ENCODE measurements at places on chromosomes 11 and 22. TPM values are rescaled to one million over a fixed set of nuclear protein-coding genes. Genes with fewer than 3 reads are reported as not detected.

DNA sequence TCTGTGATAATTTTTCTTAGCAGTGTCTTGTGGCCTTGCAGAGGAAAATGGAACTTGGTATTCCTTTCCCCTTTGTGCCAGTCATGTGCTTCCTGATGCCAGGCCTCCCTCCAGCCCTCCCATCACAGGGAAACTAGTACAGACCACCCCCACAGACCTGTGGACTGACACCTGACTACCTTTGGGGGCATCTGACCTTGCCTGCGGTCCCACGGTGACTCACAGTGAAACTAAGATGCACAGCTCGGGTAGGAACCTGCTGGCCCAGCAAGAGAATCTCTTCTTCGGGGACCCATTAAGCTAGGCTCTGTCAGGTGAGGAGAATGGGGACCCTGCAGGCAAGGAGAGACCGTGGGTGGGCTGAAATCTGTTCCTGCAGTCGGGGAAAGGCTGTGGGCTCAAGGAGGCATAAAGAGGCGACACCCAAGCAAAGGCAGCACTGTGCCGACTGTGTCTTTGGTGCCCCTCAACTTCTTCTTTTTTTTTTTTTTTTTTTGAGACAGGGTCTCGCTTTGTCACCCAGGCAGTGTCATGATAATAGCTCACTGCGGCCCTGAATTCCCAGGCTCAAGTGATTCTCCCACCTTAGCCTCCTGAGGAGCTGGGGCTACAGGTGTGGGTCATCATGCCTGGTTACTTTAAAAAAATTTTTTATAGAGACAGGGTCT is 20.8 kb upstream of the PEX26 start:
- DNase-seq: no peak

DNA sequence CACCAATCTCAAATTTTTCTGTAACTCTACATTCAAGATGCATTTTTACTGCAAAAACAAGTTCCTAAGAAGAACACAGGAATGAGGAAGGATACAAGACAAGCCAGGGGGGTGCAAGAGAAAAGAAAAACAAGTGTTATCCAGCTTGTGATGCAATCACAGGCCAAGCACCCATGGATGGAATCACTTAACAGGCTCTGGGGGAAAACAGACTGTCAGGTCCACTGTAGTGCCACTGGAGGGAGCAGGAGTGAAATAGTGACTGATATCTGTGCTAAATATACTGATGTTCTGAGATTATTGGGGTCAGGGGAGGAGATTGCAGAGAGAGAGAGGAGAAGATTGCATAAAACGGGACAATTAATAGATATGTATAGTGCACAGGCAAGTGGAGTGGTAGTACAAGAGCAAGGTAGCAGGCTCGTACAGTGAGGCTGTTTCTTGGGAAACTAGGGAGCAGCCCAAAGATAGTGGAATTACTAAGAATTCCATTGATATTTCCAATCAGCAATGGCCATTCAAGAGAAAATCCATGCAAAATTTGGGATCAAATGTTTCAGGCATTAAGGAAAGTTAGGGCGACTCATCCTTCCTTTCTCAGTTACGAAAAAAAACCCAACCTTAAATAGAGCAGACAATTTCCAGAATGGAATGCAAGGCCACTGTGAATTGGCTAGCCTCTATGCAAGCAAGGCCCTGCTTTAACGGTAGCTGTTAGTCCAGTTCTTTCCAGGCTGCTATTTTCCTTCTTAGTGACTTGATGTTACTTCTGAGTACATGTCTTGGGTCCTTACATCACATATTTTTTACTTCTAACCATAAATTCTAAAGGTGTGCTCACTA is 52.2 kb upstream of the CEP126 start:
- DNase-seq: no peak

GRCh38 chr11:125228993-125229392 is 64.4 kb downstream of the PKNOX2 start:
- DNase-seq: no peak

- peak; percentile 76 for DNase-seq
Observed at GRCh38 chr11:62548545-62549335, 2.1 kb upstream of the AHNAK start.

GRCh38 chr22:34814260-34815025 is 251.5 kb upstream of the ISX start:
- DNase-seq: no peak

GRCh38 chr11:115964091-115964490 is 459.9 kb upstream of the CADM1 start:
- DNase-seq: no peak

DNA sequence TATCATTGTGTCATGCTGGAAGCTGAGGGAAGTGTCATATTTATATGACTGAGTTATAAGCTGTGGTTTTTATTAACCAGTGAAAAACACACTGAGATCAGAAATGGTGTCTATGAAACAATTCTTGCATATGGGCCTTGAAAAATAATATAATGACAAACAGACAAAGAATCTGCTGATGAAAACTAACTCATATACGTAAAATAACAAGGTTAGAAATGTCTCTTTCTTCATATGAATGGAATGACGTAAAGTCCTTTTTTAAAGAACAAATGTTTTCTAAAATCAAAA is 48.8 kb upstream of the PHF21B start:
- DNase-seq: no peak

DNA sequence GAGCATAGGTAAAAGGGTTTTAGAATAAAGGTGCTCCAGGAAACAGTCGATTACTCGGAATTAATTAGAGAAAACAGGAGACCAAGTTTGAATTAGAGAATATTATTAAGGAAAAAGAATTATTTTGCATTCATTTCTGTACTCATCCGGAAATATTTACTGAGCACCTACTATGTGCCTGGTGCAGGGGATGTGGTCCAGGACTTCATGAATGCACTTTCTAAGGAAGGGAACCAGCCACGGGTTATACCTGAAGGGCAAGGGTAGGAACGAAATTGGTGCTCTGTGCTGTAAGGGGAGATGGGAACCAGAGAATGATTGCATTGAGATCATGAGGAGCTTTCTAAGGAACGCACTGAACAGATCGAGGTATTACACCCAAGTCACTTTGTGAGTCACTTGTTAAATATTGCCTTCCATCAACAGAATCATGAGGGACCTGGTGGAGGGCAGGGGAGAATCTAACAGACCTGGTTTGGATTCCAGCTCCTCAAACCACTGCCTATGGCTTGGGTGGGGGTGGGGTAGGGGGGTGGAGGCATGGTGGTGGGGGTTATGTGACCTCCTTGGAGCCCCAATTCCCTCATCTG is 40.9 kb downstream of the C11orf96 start:
- no peak for DNase-seq

DNA sequence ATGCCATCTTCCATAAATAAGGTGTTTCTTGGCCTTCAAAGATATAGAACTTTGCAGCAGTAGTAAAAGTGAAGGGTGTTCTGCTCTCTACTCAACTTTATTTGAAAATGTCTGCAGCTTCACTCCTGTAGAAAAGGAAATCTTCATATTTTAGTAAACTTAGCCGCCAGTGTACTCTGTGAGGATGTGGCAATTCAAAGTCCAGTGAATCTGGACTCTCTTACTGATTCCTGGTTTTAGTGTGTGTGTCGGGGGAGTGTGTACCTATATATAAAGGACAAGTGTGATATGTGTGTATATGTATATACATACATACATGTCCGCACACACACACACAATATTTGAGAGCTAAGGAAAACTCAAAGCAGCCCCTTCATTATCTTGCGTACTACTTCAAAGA is 134.3 kb upstream of the LDLRAD3 start:
- no peak for DNase-seq

Gene OR8H1
- not detected for total RNA-seq

Gene NCR3LG1
- 1.9 TPM for total RNA-seq

Gene VPREB1
- total RNA-seq: not detected

Gene ALKBH8
- 6.3 TPM for total RNA-seq

Gene ANO9
- total RNA-seq: 0.55 TPM

Measured in left cardiac atrium (tissue), 4 donors.